ENCODE measurements at places on chromosomes 5 and 9.

GRCh38 chr9:124370896-124371582 is 44.2 kb downstream of the PSMB7 start:
- no peak for DNase-seq

GRCh38 chr5:140796718-140797095 is 2.1 kb downstream of the PCDHA2 start:
- no peak for DNase-seq

DNA sequence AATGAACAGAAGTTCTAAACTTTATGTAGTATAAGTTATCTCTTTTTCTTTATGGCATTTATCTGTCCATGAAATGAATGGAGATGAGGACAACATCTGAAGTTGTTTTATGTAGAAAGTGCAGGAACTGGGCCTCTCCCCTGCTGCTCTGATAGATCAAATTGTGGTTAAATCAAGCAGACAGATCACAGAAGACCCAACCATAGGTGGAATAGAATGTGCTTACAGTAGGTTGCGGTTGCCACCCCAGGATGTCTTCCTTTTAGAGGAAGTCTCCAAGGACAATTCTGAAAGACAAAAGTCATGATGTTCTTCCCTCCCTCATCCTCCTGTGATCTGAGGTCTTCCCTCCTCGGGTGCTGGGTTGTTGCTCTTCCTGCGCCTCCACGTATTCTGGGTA is 12.9 kb downstream of the RASGRF2 start:
- DNase-seq, result no peak

DNA sequence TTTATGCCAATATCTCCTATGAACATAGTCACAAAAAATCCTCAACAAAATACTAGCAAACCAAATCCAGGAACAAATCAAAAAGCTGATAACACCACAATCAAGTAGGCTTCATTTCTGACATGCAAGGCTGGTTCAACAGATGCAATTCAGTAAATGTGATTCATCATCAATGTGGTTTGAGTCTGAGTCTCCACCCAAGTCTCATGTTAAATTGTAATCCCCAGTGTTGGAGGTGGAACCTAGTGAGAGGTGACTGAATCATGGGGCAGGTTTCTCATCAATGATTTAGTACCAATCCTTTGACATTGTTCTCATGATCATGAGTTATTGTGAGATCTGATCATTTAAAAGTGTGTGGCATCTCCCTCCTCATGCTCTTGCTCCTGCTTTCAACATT is 1072.7 kb downstream of the NR2F1-AS1 start:
- DNase-seq, result no peak

DNA sequence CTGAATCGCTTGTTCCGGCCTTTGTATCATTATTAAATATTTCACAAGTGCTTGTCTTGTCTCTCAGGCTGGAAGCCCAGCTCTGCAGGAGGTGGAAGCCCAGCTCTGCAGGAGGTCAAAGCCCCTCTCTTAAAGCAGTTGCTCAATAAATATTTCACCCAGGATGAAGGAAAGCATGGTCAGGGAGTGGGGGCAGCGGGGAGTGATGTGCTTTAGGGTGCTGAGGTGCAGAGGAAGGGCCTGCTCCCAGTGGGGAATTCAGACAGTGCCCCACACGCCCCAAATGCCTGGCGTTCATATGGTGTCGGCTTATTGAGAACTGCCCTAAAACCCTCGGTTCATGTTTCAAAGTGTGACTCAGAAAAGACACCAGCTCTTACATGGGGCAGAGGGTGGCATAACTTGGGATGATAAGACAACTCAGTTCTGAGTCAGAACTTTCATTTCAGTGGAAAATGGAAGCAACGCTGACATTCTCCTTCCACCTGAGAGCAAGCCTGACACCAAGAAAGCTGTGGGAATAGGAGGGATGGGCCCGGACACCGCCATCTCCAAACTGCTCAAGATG is 114.3 kb upstream of the DAP start:
- no peak for DNase-seq

DNA sequence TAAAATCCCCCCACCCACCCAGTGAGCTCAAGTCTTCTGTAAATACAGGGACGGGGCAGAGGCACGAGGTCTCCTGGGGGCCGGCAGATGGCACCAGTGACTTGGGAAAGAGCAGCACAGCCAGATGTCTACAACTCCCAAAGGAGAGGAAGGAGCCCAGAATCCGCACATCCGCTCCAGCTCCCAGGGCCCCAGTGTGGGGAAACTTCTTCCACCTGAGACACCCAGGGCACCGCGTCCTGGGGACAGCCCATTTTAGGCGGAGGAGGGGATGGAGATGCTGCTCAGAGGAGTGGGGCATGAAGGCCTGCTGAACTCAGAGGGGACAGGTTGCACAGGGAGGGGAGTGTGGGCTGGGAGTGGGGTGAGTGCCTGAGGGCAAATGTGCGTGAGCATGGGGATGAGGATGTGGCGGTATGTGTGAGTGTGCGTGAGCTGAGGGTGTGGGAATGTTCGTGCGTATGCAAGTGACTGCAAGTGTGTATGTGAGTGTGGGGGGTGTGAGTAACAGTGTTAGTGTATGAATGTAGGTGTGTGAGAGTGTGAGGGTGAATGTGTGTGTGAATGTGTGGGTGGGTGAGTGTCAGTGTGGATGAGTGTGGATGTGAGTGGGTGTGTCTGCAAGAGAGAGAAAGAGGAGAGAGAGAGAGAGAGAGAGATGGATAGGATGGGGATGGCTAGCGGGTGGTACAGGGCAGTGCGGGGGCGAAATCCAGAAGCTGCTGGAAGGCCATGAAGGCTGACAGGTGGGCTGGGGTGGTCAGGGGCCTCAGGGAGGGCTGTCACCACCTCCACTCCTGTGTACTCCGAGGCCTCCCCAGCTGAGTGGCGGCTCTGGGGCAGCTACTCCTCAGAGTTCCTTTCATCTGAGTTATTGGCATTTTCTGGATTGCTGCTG is 63.5 kb downstream of the DUSP1 start:
- DNase-seq, result peak; percentile 70

GRCh38 chr5:33472805-33473409 is 32.1 kb downstream of the TARS1 start:
- DNase-seq, result no peak

DNA sequence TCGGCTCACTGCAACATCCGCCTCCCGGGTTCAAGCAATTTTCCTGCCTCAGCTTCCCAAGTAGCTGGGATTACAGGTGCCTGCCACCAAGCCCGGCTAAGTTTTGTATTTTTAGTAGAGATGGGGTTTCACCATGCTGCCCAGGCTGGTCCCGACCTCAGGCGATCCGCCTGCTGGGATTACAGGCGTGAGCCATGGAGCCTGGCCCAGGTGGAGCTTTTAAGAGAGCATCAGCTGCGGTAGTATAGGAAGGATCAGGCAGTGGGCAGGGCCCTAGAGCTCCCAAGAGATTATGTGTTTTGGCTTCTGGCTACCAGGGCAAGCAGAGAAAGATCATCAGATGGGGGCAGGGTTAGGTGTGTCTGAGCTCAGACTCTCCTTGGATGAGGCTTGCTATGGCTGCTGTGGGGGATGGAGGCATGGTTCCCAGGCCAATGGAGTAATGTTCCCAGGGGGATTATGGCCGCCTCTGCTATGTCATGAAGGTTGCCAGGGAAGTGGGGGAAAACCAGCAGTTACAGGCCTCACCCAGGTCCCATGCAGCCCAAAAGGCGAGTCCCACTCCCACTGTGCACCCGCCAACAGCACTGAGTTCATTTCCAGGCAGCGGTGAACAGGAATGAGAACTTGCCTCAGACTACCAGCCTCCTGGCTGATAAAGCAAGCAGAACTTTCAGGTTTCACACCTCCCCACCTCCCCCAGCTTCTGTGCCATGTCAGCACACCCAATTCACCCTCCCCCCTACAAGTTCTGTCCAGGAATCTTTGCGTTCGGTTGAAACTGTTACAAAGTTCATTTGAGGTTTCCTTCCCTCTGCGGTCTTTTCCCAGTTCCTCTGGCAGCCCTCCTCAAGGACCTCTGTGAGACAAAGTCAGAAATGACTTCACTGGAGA is 507.6 kb downstream of the SPATA31D1 start:
- no peak for DNase-seq

DNA sequence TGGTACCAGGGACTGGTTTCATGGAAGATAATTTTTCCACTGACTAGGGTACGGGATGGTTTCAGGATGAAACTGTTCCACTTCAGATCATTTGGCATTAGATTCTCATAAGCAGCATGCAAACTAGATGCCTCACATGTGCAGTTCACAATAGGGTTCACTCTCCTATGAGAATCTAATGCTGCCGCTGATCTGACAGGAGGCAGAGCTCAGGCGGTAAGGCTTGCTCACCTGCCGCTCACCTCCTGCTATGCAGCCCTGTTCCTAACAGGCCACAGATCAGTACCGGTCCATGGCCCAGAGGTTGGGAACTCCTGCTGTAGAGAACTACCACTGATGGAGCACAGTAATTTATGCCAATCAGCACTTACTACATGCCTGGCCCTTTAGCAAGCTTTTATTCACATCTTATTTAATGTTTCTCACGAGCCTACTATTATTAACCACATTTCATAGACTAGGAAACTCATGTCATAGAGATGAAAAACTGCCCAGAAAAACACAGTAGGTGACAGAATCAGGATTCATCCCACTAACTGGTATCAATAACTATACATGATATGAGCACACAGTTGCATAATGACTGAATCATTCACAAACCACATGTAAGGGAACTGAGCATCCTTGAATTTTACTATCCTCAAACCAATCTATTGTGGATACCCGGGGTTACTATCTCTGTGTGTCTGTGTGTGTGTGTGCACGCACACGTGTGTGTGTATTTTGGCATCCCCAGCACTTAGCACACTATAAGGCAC is 46.5 kb downstream of the SVEP1 start:
- DNase-seq, result no peak

DNA sequence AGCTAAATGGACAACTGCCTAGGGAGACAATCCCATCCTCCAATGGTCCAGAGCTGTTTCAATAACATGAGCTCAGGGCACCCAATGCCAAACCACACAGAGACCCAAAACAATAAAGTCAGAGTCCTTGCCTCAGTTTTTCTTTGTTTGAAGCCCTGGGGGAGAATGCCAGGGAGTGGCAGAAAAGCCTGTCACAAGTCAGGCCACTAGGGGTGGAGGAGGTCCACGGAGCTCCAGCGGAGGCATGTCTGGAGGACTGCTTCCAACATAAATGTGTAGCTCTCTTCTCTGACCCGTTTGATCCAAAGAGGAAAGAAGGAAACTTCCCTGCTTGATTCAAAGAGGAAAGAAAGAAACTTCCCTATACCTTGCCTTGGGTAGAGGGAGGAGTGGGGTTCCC is 175.3 kb downstream of the HSPA4 start:
- DNase-seq, result no peak

DNA sequence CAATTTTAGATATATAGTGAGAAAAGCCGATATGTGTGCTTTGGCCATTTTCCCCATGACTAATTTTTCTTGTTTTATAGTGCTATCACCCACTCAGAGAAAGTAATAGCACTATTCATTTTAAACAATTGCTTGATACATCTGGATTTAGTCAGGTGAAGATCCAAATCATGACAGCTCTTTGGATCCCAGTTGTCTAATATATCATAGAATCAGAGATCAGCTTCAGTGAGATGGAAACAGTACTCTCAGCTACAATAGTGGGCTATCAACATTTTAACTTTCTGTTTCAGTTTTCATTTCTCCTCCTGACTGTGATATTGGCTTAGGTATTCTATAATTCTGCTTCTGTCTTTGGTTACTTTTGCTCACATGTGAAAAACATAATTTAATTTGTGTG is 38.7 kb downstream of the VCAN start:
- peak; percentile 41 for DNase-seq

- no peak for DNase-seq
These were observed 89.2 kb downstream of the CAMSAP1 start for GRCh38 chr9:135817951-135818717.

DNA sequence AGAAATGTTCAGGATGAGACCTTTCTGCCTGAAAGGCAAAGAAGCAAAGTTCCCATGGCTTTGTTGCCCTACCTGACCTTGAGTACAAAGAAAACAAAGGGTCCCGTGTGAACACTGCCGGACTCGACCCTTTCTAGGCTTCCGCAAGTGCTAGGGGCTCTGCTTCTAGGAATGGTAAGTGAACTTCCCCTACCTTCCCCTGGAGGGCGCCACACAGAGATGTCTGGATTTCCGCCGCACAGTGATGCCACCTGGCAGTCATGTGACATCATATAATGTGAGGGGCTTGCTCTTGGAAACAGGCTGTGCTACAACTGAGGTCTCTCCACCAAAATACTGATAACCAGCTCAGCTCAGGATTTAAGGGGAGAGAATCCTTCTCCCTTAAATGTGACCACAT is 56.6 kb downstream of the HSD17B3 start:
- no peak for DNase-seq

DNA sequence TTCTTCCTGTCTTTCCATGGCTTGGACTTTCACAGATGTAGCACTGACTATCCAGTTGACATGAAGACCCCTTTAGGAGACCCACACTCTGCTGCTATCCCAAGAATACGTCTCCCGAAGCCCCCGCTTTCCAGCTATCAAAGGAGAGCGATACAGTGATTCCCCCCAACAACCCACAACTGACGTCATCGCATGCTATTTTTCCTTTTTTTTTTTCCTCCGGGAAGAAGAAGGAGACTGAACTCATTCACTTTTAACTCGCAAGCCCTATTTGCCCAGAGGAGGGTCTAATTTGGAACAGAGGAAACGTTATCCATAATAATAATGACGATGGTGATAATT is 2.1 kb downstream of the PAPPA start:
- DNase-seq, result no peak

GRCh38 chr5:171596391-171596878 is 177.0 kb downstream of the FGF18 start:
- peak; percentile 94 for DNase-seq

DNA sequence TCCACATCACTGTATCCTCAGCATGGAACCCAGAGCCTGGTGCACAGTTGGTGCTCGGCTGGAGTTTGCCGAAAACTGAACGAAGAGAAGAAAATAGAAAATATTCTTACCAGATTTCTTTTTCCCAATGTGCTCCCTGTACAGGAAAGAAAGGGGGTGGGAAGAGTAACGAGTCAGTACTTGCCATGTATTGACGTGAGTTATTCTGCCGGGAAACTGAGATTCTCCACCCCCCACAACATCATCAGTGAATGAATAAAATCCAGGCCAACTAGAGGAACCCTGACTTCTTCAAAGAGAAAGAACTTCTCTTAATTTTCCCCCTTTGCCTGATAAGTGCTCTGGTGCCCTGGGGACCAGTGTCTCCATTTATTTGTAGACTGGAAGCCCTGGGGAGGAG is 80.6 kb downstream of the SH3PXD2B start:
- DNase-seq, result no peak

DNA sequence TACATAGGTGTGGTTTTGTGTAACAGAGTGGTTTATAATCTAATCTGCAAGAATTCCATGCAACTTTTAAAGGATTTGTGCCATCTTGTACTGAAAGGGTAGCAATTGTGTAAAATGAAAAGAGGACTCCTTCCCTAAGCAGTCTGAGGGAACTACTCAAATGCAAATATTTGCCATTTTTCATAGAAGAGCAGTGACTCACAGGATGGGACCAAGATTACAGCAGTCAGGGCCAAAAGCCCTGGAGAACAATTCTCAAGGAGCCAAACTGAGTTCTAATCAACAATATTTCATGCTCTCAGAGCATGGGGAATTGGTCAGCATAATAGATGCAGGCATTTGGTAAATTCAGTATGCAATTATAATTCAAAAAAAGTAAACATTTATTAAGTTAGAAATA is 495.8 kb downstream of the CHSY3 start:
- DNase-seq, result no peak

All from tongue (tissue), 3 donors.